ENCODE measurements at places on chromosomes 1 and 21.

DNA sequence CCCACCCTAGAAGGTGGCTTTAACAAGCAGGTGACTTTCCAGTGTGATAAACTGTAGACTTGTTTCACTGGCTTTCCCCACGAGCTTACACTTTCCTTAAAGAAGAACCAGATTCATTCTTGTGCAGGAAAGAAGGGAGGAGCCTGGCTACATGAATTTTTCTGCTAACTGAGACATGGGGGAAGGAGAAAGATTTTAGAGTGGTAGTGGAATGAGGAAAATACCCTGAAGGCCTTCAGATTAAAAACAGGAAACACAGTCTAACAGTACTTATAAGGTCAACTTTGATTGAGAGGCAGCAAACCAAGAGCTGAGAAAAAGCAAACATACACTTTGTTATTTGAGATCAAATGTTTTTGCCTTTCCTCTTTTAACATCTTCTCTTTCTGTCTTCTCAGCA lies 640.9 kb upstream of the PLXNA2 start:
- DNase-seq: peak; percentile 13

- DNase-seq: no peak
Observed at GRCh38 chr1:158933621-158934020, 2.3 kb downstream of the PYHIN1 start.

- DNase-seq: peak; percentile 46
Observed at GRCh38 chr1:184163674-184164465, 112.3 kb downstream of the TSEN15 start.

DNA sequence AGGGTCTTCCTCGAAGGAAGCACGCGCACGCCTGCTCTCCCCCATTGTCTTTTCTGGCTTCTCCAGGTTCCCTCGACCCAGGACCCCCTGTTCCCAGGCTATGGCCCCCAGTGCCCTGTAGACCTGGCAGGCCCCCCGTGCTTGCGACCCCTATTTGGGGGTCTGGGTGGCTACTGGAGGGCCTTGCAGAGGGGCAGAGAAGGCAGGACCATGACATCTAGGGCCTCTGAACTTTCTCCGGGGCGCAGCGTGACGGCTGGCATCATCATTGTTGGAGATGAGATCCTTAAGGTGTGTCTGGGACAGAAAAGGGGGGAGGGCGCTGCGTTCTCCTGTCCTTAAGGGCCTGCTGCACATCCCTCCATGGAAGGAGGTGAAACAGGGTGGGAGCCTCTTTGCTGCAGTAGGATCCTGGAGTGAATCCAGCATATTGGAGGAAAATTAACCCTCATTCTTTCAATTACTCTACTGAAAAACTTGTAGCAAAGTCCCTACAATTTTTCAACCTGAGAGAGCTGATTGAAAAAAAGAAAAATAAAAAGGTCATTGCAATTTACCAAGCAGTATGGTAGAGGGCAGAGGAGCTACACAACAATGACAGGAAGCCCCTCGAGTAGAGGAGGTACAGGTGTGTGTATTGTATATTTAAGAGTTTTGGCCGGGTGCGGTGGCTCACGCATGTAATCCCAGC lies 777 bp downstream of the FLAD1 start:
- DNase-seq: no peak

GRCh38 chr1:211386921-211387320 lies 60.3 kb downstream of the TRAF5 start:
- no peak for DNase-seq

DNA sequence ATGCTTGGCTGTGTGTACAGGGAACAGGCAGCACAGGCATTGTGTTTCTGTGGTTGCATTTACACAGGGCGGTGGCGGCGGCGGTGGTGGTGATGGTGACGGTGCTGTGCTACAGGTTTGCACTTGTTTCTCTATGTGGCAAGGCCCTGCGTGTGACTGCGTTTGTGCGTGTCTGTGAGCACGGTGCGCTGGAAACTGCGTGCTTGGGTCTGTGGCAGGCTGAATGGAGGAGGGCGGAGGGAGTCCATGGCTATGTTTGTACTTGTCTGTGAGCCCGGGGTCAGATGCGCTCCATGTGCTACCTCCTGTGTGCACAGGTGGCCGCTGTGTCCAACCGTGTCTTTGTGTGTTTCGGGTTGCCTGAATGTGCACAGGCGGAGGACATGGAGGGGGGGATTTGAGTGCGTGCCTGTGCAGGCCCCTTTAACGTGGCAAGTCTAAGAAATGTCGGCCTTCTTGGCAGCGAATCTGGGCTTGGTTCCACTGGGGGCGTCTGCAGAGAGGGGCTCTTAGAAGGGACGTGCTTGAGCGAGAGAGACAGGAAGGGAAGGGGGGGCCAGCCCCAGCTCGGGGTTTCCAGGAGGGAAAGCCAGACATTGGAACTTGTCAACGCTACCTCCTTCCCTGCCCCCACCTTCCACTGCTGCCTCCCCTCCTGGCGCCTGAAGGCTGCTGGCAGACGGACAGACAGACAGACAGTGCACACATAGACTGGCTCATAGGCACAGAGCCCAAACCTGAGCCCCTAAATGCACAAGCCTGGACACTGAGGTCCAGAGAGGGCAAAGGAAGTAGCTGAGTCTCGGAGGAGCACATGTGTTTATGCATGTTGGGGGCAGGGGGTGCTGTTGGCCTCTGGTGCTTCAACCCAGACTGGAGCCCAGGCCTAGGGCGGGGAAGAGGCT lies 32.7 kb upstream of the WASF2 start:
- DNase-seq: peak; percentile 99

GRCh38 chr1:113904293-113904673 lies 316 bp downstream of the AP4B1 start:
- no peak for DNase-seq

DNA sequence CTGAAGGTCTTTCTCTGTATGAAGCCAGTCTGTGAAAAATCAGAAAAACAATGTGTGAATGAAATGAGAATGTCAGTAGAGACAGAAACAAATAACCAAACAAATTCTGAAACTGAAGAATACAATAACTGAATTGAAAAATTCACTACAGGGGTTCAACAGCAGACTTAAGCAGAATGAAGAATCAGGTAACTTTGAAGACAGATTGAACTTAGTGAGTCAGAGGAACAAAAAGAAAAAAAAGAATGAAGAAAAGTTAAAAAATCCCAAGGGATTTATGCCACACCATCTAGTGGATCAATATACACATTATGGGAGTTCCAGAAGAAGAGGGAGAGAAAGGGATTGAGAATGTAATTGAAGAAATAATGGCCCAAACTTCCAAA lies 14.6 kb downstream of the ZNF691 start:
- DNase-seq: no peak

DNA sequence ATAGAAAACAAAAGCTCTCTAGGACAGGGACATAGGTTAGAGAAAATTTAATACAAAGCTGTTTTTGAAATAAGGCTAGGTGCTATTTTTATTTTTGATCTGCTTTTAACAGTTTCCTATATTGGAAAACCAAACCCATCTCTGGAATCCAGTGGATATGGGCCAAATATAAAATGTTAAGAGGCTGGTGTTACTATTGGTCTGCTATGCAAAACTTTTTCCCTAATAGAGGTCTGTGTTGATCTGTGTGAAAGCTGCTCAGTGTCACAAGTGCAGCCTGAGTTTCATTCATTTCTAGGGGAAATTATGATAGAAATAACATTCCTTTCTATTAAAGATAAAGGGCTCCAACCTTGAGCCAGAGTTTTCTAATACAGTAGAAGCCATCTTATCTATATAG lies 116.4 kb downstream of the OLFML2B start:
- DNase-seq: no peak

DNA sequence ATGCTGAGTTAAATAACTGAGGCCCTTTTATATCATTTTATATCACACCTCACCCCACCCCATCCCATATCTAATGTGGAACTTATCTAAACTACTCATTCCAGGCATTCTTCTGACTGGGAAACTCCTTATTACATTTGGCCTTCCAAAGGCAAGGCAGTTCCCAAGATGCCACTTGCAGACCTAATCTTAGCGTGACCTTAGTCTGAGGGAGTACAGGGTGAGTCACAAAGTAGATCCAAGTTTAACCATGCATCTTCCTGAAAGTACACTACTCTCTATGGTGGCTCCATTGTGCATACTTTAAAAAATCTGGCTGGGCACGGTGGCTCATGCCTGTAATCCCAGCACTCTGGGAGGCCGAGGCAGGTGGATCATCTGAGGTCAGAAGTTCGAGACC lies 353.6 kb upstream of the C1orf87 start:
- no peak for DNase-seq

GRCh38 chr1:59990470-59990869 lies 63.9 kb upstream of the CYP2J2 start:
- DNase-seq: no peak

- peak; percentile 55 for DNase-seq
Observed at GRCh38 chr1:247373721-247374141, 42.1 kb upstream of the ZNF496 start.

DNA sequence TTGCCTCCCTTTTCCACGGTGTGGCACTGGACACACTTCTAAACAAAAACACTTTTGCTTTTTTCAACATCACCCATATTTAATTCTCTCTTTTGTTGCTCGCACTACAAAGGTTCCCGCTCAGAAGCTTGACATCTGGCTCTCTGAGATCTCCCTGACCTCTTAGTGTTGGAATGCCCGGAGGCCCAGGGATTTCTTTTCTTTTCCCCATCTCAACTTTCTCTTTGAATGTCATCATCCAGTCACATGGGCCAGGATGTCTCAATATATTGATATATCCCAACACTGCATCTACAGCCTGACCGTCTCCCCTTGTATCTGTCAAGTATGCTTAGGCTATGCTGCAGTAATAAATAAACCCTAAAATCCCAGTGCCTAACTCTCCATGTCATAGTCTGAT lies 54.3 kb upstream of the DESI2 start:
- DNase-seq: no peak

GRCh38 chr1:206036663-206037455 lies 13.2 kb upstream of the CTSE start:
- DNase-seq: no peak

GRCh38 chr1:200150721-200151120 lies 123.2 kb downstream of the NR5A2 start:
- DNase-seq: peak; percentile 81

- no peak for DNase-seq
Observed at GRCh38 chr21:25412100-25412499, 195.2 kb downstream of the MRPL39 start.

Measured in epithelial cell of esophagus (primary cell).